ENCODE measurements at places on chromosomes 6 and 20.

GRCh38 chr6:39213195-39213920 lies 15.9 kb downstream of the KCNK5 start:
- DNase-seq: no peak

- no peak for DNase-seq
Observed at GRCh38 chr6:113610377-113610988, 246.7 kb upstream of the MARCKS start.

DNA sequence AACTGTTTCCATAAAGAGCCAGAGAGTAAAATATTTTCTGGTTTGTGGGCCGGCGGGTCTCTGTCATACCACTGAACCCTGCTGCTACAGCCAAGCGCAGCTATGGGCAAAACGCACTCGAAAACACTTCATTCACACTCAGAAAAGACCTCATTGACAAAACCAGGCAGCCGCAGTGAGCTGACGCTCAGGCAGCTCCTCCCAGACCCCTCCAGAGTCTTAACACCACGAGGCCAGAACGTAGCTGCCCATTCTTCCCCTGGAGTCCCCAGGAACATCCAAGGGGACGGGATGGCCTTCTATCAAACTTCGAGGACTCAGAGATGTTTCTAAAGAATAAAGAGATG lies 35.6 kb upstream of the ZBP1 start:
- no peak for DNase-seq

- DNase-seq: no peak
Observed at GRCh38 chr6:26156850-26157250, 69.6 kb downstream of the HFE start.

DNA sequence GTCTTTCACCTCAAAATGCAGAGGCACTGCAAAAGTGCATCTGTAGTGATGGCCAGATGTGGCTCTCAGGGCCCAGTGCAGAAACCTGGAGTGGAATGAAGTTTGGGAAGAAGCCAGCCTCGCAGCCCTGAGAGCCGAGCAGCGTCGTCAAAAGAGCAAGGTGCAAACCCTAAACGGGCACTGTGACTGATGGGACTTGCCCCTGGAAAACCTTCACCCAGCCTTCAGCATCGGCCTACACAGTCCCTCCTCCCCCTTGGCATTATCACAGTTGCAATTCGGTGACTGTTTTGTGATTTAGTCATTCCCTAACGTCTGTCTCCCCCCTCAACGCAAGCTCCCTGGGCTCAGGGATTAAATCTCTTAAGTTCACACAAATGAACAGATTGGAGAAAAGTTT lies 38.6 kb downstream of the TAF4 start:
- no peak for DNase-seq

GRCh38 chr6:91926827-91927226 lies 1340.0 kb upstream of the MAP3K7 start:
- DNase-seq: no peak

GRCh38 chr20:14288341-14289330 lies 48.8 kb downstream of the FLRT3 start:
- DNase-seq: peak; percentile 72

GRCh38 chr6:1312203-1312472 lies 240 bp downstream of the FOXQ1 start:
- no peak for DNase-seq

DNA sequence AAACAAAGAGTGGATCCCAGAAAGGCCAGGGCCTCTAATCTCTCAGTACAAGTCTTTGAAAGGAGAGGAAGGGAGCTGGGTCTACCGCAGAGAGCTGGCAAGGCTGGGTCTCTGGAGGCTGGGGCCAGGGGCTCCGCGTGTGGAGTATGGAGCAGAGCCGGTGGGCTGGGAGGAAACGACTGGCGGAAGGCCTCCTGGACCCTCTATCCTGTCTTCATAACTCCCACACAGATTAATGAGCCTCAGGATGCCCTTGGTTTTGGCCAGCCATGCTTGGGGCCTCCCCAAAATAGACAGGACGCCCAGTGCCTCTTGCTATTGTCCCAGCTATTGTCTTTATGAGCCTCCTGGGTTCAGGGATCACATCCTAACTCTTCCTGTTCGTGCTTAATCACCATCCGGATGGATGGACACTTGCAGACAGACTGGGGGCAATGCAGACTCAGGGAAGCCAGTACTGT lies 306.4 kb downstream of the DHX35 start:
- peak; percentile 79 for DNase-seq

All from kidney capillary endothelial cell (primary cell).